Stomach (tissue), 19 donors: ENCODE measurements at places on chromosomes 16 and 17.

DNA sequence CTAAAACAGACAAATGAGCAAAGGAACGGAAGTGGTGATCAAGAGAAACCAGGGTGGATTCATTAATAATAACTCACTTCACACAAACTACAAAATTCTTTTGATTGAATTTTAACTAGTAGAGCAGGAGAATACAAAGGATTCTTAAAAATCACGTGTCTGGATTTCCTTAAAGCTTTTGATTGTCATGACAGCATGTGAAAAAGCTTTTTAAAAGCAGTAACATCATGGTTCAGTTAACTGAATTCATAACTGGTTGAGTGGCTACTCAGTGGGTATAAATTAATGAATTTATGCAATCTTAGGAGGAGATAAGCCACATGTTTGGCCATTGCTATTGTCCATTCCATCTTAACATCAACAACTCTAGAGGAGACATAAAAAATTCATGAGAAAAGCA is 333.2 kb downstream of the SLC39A11 start:
- DNase-seq, result no peak

DNA sequence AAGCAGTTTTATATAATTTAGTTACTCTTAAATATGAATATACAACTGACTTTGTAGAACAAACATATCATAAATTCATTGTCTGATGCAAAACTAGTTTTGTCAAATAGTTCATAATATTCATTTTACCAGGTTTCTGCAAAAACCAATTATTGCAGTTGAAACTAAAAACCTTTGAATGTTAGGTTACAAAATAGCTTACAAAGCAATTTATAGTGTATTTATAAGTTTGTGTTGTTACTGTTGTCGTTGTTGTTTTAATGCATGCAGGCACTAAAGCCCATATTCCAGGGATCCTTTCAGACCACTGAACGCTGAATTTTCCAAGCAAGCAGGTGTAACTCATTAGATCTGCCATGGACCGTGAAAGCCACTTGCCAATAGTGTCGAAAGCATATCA is 427.6 kb downstream of the ZFHX3 start:
- DNase-seq, result no peak

- DNase-seq, result peak; percentile 71
Observed at GRCh38 chr17:38874505-38875400, 4.9 kb downstream of the LASP1 start.

DNA sequence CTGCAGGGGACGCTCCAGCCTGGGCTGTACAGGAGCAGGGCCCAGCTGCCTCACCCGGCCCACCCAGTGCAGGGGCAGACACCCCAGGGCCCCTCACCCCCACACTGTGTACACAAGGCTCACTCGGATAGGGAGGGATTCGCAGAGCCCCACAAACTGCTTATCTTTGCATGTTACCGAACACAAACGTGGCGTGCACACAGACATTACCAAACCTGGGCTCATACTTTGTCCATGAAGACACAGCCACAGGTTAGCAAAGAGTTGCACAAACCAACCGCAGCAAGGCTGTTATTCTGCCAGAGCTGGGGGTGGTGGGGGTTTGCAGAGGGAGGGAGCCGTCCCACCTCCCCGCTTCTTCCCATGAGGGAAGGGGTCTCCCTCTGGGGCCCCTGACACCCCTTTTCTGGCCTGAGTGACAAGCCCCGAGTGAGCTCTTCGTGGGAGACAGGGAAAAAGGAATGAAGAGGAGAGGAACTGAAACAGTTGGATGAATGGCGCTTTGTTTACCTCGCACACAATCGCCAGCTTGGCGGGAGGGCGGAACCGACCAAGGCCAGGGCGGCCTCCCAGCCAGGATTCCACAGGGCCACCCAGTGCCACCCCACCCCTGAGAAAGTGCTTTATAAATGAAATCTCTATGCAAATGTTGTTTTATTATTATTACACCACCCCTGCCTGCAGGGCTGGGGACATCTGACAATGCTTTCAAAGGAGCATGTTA is 434 bp upstream of the CPSF4L start:
- DNase-seq, result peak; percentile 76

- DNase-seq, result peak; percentile 51
Observed at GRCh38 chr17:75109046-75109406, 743 bp upstream of the ARMC7 start.

GRCh38 chr17:29143894-29144293 is 36.3 kb downstream of the MYO18A start:
- DNase-seq, result no peak
